Epithelial cell of esophagus (primary cell): ENCODE measurements at places on chromosomes 5 and 9.

DNA sequence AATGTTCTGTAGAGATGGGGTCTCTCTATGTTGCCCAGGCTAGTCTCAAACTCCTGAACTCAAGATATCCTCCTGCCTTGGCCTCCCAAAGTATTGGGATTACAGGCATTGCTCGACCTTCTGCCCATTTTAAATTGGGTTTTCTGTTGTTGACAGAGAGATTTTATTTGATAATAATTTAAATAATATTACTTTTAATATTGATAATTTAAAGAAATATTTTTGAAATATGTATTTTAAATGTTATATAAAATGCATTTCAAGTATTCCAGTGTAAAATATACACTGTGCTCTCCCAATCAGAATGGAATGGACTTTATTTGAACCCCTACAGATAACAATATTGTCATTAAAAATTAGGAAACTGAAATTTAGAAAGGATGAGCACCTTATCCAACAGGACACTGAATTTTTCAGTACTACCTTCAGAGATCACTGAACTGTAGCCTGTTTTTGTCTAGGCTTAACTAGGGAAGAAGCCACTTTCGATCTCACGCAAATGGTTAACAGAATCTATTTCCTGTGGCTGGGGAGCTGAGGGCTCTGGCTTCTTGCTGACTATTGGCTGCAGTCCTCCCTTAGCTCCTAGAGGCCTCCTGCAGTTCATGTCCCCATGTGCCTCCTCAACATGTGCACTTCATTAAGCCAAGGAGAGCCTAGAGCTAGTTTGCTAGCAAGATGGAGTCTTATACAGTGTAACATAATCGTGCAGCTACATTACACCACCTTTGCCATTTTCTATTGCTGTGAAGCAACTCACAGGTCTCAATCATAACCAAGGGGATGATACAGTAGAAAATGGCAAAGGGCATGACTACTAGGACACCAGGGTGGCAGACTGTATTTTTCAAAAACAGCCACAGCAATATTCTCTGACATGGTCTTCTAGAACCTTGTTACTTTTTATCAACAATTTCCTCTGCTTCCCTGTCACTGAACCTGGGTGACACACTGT is 150.0 kb downstream of the CDC42SE2 start:
- no peak for DNase-seq

GRCh38 chr5:153896701-153897100 is 142.0 kb downstream of the FAM114A2 start:
- DNase-seq, result peak; percentile 54

GRCh38 chr5:123545506-123545905 is 33.5 kb downstream of the CSNK1G3 start:
- DNase-seq, result peak; percentile 24

DNA sequence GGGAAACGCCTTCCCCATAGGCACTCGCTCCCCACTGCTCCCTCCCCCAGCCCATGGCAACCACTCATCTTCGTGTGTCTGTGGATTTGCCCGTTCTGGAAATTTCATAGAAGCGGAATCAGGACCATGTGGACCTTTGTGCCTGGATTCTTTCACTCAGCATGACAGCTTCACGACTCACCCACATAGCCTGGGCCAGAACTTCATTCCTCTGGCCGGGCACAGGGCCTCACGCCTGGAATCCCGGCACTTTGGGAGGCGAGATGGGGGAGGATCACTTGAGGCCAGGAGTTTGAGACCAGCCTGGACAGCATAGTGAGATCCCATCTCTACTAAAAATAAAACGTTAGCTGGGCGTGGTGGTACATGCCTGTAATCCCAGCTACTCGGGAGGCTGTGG is 12.1 kb upstream of the DIPK1B start:
- DNase-seq, result peak; percentile 46

DNA sequence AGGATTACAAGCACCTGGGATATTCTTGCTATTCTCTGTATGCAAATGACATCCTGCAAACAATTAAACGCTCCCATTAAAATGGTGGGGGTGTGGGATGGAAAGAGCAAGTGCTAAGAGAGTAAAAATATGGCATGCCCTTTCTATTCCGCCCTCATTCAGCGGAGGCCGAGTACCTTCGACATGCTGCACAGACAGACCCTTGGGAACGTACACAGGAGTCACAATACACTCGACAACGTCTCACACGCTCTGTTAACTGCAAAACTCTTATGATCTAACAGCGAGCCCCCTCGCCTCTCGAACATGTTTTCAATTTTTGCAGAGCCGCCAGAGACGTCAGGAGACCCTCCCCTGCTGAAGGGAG is 322.2 kb downstream of the CEMIP2 start:
- DNase-seq, result no peak

DNA sequence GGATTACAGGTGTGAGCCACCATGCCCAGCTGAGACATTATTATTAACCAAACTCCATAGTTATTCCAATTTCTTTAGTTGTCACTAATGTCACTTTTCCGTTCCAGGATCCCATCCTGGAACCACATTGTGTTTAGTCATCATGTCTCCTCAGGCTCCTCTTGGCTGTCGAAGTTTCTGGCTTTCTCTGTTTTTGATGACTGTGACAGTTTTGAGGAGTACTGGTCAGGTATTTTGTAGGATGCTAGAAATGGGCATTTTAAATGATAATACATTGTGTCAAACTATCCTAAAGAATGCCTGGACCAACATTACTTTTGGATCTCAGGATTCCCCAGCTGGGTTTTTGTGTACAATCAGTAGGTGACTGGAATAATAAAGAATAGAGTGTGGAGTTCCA is 19.8 kb upstream of the NEUROG1 start:
- DNase-seq, result no peak

DNA sequence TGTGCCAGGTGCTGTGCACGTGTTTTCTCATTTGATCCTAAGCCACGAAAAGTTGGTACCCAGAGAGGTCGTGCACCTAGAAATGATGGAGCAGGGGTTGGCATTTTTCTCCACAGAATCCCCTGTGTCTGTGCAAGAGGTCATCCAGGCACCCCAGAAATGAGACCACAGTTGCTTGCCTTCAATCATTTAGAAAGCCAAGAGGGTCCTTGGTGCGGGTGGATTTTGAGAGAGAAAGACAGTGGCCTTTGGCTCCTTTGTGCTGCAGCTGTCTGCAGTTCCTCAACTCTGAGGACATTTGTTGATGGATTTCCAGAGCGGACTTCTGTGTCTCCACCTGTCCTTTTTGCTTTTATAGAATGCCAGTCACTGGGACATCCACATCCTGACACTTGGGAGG is 33.8 kb upstream of the SPRY4 start:
- no peak for DNase-seq

GRCh38 chr5:55110217-55110616 is 7.8 kb downstream of the GZMA start:
- no peak for DNase-seq

GRCh38 chr9:38352530-38353328 is 39.8 kb upstream of the ALDH1B1 start:
- no peak for DNase-seq

DNA sequence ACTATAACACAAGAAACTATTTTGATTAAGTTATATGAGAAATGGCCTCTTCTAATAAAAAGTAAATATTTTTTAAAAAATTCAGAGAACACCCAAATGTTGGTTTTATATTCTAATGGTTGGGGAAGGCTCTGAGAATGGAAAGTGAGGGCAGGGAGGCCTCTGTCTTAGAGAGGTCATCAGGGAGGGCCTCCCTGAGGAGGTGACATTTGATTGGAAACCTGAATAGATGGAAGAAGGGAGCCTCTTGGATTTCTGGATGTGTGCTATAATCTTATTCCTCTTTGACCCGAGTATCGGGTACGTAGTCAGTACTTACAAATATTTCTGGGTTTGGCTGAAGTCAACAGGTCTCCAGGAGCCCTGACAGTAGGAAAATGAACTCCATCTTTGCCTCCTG is 26.1 kb upstream of the GRPEL2 start:
- DNase-seq, result no peak

DNA sequence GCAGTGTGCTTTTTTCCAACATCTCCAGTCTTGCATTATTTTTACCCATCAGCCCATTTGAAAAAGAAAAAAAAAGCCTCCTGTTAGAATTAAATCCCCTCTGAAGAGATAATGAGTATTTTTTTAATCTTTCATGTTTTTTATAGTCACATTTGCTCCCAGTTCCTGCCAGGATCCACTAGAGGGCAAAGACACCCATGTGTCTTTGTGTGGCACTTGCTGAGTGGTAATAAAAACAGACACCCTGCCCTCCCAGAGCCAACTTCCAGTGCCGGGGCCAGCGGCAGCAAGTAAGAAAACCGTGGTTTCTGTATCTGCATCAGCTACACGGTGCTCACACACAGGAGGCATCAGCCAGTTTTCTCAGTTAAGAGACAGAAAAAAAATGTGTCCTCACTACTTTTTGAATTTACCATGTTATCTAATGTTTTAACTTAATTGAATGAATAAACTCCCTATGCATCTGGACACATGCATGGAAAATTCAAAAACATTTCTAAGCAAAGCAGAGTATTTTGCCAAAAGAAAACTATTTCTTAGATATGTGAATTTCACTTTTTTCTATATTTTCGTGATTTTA is 70.2 kb upstream of the PLEKHG4B start:
- no peak for DNase-seq

DNA sequence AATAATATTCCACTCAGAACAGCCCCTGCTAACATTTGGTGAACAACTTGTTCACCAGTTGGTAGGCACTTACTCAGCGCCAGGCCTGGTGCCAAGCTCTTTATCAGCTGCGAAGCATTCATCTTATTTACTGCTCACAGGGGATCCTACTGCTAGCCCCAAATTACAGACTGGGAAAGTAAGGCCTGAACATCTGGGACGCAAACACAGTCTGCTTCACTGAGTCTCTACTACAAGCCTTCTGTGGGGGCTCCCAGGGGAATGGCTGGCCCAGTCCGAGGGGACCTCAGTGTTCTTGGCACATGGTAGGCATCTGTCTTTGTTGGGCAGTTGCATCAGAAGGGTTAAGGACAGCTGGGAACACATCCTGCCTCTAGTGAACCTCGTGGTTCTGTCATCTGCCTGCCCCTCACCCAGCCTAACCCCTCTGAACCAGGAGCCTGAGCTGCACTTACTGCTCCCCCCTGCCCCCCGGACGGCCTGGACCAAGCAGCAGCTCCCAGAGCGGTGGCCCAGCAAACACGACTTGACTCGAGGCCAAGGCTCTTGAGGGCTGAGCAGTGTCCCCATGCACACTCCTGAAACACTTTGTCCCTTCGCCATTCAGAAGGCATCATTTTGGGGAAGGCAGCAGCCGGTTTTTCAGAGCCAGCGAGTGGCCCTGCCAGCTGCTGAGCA is at the start of gene PHYHD1:
TSS of gene PHYHD1 (plus strand) at position 602 of the 678 bp plus-strand sequence. CDS start 1,342 bp downstream, outside the sequence.
- peak; percentile 64 for DNase-seq

GRCh38 chr5:84379749-84380148 is 4.9 kb downstream of the EDIL3 start:
- no peak for DNase-seq

- peak; percentile 36 for DNase-seq
These were observed 10.2 kb downstream of the ADRB2 start for GRCh38 chr5:148836272-148837250.

GRCh38 chr5:158727136-158727535 is 372.6 kb downstream of the EBF1 start:
- DNase-seq, result no peak

GRCh38 chr5:43191740-43192557 is at the start of gene NIM1K:
Gene NIM1K, plus strand, starts transcription at chr5:43192225. Its CDS starts 53,551 bp downstream, at chr5:43245776.
- no peak for DNase-seq

DNA sequence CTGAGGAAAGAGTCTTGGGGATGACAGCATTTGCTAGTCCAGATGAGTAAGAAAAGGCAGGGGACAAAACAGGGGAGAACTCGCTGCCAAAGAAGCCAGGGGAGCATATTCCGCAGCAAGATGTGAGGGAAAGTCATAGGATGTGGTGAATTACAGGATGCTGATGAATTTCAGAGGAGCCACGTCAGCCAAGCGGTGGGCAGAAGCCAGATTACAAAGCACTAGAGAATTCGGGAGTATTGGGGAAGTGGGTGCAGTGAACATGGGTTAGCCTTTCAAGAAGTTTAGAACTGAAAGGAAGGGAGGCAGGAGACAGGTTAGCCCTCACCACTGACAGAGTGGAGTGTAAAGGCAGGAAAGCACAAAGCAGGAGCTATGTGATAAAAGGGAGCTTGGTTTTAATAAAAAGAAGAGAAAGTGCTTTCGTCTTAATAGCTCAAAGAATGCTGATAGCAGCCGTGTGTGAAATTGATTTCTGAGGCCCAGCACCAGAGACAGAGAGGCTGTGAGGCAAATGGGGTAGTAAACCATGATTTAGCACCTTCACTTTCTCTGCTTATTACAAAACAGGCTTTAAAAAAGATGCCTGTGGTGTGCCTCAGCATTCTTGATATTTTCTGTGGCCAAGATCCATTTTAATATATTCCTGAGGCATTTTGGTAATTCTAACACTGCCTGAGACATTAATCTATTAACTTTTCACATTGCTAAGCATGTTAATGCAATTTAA is 16.9 kb downstream of the ADAMTSL1 start:
- peak; percentile 91 for DNase-seq

- peak; percentile 28 for DNase-seq
These were observed 99.9 kb downstream of the GTF3C4 start for GRCh38 chr9:132769906-132770769.

DNA sequence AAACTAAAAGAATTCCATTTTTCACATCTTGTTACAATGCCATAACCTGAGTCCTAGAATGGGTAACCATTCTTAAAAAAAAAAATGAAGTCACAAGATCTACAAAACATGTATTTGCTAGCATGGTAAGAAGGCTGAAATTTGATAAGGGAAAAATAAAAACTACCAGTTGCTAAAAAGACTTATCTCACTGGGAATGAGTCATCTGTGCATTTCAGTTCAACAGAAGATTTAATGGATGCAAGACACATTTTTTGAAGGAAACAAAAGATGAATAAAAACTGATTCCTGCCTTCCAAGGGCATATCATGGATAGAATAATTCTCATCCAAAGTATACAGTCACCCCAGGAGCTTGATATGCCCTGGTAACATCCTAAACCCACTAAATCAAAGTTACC is 47.2 kb downstream of the SGTB start:
- peak; percentile 7 for DNase-seq

GRCh38 chr5:149745943-149746324 is 15.8 kb downstream of the PPARGC1B start:
- DNase-seq, result no peak

DNA sequence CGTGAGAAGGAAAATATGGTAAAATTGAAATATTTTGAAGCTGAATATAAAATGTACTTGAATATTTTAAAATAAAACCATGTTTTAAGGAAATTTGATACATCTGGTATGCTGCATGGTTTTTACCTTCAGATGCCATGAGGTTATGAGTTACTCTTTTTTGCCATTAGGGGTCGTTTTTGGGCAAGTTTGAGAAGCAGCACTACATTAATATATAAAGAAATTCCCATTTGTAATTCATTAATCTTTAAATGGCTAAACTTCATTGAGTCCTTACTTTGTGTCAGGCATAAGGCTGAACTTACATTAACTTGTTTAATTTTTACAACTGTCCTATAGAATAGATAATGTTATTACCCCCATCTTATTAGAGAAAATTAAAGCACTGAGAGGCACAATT is 152.3 kb downstream of the KDM4C start:
- DNase-seq, result no peak

GRCh38 chr9:91220491-91221135 is 141.1 kb downstream of the AUH start:
- peak; percentile 16 for DNase-seq
